Chondrocyte (in vitro differentiated cells): ENCODE measurements at places on chromosomes 1 and 21. TPM values are rescaled to one million over a fixed set of nuclear protein-coding genes. Genes with fewer than 3 reads are reported as not detected.
A peak's percentile ranks its signal among the peaks of the same experiment; 100 is the strongest.

The NR1I3 gene
- not detected in 3 replicates for total RNA-seq

The OLIG2 gene
- 0.36 to 0.50 TPM (median 0.46 TPM) in 3 replicates for total RNA-seq

The FLG2 gene
- not detected in 3 replicates for total RNA-seq

The TMEM52 gene
- 0.67 to 0.90 TPM (median 0.68 TPM) in 3 replicates for total RNA-seq

The VWA1 gene
- total RNA-seq, result 12.5 to 27.2 TPM (median 24.3 TPM) in 3 replicates

The MMEL1 gene
- 0.62 to 0.92 TPM in 2 of 3 replicates, not detected in the other for total RNA-seq

The TRIM67 gene
- total RNA-seq, result 1.2 to 2.9 TPM (median 1.6 TPM) in 3 replicates

The ANGPTL1 gene
- total RNA-seq, result 2.6 to 4.7 TPM (median 3.6 TPM) in 3 replicates

The NBPF15 gene
- 54.1 to 64.2 TPM (median 59.2 TPM) in 3 replicates for total RNA-seq

The PTGS2 gene
- 1.5 to 2.8 TPM (median 2.3 TPM) in 3 replicates for total RNA-seq

The PEAR1 gene
- total RNA-seq, result 1.4 to 13.7 TPM (median 9.9 TPM) in 3 replicates

The IL23R gene
- not detected in 3 replicates for total RNA-seq

The PTAFR gene
- total RNA-seq, result 0.07 to 0.10 TPM in 2 of 3 replicates, not detected in the other

The FMO3 gene
- total RNA-seq, result 0.21 to 0.31 TPM (median 0.27 TPM) in 3 replicates

The SGIP1 gene
- total RNA-seq, result 29.3 to 47.9 TPM (median 31.8 TPM) in 3 replicates

The UTP25 gene
- total RNA-seq, result 5.5 to 7.4 TPM (median 6.4 TPM) in 3 replicates

GRCh38 chr1:44485229-44485933 is 80.3 kb downstream of the RNF220 start:
- no peak for DNase-seq
- H3K27ac ChIP-seq, result peak overlapping the region; percentile 84
- H3K27me3 ChIP-seq, result peaks cover 2% of the 10 kb centered on the region
- H3K36me3 ChIP-seq, result no peaks in the 10 kb centered on the region

GRCh38 chr1:39788758-39789570 is at the start of gene BMP8B:
BMP8B (minus strand) TSS chr1:39788865; CDS start chr1:39788485, 380 bp downstream.
- no peaks in the 10 kb centered on the region for H3K36me3 ChIP-seq
- H3K27me3 ChIP-seq, result peaks cover 48% of the 10 kb centered on the region
- peaks cover 3% of the 10 kb centered on the region for H3K4me1 ChIP-seq

DNA sequence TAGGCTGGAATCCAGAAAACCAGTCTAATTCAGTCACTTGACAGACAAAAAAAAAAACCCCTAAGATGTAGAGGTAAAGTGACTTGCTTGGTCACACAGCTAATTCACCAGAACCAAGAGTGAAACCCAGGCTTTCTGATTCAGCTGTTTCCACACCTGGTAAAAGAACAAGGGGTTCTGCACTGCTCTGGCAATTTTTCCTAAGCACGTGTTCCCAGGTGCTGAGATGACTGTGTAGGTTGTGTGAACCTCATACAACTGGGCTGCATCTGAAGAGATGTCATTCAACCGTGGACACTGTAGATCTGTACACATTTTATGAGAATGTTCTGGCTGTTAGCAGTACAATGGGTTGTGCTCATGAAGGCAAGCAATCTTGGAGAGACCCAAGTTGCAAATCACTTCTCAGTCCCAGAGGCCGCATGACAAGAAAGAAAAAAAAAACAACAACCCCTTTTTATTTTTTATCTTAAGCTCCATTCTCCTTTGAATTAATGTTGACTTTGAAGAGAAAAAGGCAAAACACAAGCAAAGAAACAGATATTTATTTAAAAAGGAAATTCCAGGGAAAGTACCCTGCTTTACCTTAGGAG is 95.4 kb downstream of the INTS7 start:
- H3K4me1 ChIP-seq, result no peaks in the 10 kb centered on the region
- H3K36me3 ChIP-seq, result peaks cover 11% of the 10 kb centered on the region
- no peak overlapping the region for H3K27ac ChIP-seq
- H3K27me3 ChIP-seq, result no peaks in the 10 kb centered on the region

- H3K4me1 ChIP-seq, result peaks cover 6% of the 10 kb centered on the region
- H3K36me3 ChIP-seq, result no peaks in the 10 kb centered on the region
- H3K4me3 ChIP-seq, result no peak overlapping the region
- peaks cover 8% of the 10 kb centered on the region for H3K27me3 ChIP-seq
Observed at GRCh38 chr1:91622616-91623015, 122.0 kb downstream of the CDC7 start.

DNA sequence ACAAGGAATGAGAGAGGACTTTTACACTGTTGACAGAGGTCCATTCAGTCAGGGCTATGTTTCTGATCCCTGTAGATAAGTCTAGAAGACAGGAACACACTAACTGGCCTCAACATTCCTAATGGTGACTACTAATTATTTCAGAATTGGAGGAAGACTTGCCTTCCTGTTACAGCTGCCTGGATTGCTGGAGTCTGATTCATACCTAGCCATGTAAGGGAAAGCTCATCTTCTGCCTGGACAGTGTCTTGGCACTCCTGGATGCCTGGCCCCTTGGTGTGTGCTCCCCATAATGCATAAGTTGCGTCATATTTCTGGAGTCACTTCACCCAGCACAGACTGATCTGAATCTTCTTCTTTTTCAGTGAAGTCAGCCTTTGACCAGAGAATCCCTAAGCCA is 326.0 kb upstream of the RUNX1 start:
- no peak overlapping the region for H3K27ac ChIP-seq
- no peaks in the 10 kb centered on the region for H3K27me3 ChIP-seq
- H3K36me3 ChIP-seq, result no peaks in the 10 kb centered on the region
- no peak for DNase-seq
- H3K4me1 ChIP-seq, result peaks cover 23% of the 10 kb centered on the region
- no peak overlapping the region for H3K4me3 ChIP-seq

DNA sequence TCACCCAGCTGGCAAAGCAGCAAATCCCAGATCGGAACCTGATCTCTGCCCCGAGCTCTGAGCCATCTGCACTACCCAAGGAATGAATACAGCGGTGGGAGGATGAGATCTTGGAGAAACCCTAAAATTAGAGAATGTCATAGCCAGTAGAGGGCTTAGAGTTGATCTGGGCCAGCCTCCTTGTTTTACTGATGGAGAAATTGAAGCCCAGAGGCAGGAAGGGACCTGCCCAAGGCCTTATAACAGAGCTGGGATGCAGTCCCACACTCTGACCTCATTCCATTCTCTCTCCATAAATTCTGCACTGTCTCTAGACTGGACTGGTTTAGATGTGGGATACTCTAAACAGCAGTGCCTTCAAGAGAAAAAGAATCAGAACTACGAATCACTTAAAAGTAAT is 4.8 kb upstream of the SFN start:
- H3K4me3 ChIP-seq, result no peak overlapping the region
- H3K4me1 ChIP-seq, result peaks cover 9% of the 10 kb centered on the region
- DNase-seq, result no peak
- H3K27me3 ChIP-seq, result no peaks in the 10 kb centered on the region
- H3K27ac ChIP-seq, result no peak overlapping the region

GRCh38 chr1:156070548-156070947 is 9.6 kb downstream of the RAB25 start:
- H3K4me1 ChIP-seq, result peaks cover 5% of the 10 kb centered on the region
- no peak for DNase-seq
- peak overlapping the region; percentile 2 for H3K27ac ChIP-seq
- H3K4me3 ChIP-seq, result no peak overlapping the region
- peaks cover 3% of the 10 kb centered on the region for H3K36me3 ChIP-seq

- no peak overlapping the region for H3K27ac ChIP-seq
- no peak overlapping the region for H3K4me3 ChIP-seq
- DNase-seq, result no peak
- H3K4me1 ChIP-seq, result peaks cover 26% of the 10 kb centered on the region
Observed at GRCh38 chr1:19772053-19772452, 27.7 kb downstream of the TMCO4 start.

DNA sequence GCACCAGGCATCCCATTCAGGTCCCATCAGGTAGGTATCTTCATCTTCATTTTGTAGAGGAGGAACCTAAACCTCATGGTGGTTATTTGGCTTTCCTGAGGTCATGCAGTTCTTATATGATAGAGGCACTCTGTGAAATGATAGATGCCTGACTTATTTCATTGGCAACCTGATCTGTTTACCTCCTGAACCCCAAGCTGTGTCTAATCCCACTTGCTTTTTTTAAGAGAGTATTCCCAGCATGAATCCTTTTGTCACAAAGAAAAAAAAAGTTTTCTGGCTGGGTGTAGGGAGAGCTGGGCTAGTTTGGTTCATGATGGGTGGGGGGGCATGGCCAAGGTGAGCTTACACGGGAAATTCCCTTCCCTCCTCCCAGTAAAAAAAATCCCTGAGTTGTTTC is 154.2 kb downstream of the TENT5C start:
- H3K4me1 ChIP-seq, result peaks cover 9% of the 10 kb centered on the region
- H3K27me3 ChIP-seq, result no peaks in the 10 kb centered on the region
- no peaks in the 10 kb centered on the region for H3K36me3 ChIP-seq
- DNase-seq, result no peak
- H3K27ac ChIP-seq, result no peak overlapping the region
- no peak overlapping the region for H3K4me3 ChIP-seq

DNA sequence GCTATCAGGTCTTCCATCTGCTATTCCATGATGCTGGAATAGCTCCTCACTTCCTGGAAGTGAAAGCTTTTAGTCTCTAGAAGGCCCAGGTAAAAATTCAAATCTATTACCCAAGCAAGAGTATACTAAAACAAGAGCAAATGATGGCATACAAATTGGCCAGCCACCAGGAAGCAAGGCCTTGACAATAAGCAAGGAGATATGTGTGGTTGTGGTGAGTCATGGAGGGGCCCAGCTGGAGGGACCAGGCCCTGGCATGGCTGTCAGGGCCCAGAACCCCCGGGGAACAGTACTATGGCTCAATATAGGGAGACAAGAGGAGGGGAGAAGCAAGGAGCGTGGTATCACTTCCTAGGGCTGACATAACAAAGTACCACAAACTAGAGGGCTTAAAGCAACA is 358.7 kb downstream of the RRAGC start:
- no peak for DNase-seq
- no peaks in the 10 kb centered on the region for H3K36me3 ChIP-seq
- peaks cover 7% of the 10 kb centered on the region for H3K27me3 ChIP-seq
- H3K4me1 ChIP-seq, result peaks cover 6% of the 10 kb centered on the region
- H3K4me3 ChIP-seq, result no peak overlapping the region

DNA sequence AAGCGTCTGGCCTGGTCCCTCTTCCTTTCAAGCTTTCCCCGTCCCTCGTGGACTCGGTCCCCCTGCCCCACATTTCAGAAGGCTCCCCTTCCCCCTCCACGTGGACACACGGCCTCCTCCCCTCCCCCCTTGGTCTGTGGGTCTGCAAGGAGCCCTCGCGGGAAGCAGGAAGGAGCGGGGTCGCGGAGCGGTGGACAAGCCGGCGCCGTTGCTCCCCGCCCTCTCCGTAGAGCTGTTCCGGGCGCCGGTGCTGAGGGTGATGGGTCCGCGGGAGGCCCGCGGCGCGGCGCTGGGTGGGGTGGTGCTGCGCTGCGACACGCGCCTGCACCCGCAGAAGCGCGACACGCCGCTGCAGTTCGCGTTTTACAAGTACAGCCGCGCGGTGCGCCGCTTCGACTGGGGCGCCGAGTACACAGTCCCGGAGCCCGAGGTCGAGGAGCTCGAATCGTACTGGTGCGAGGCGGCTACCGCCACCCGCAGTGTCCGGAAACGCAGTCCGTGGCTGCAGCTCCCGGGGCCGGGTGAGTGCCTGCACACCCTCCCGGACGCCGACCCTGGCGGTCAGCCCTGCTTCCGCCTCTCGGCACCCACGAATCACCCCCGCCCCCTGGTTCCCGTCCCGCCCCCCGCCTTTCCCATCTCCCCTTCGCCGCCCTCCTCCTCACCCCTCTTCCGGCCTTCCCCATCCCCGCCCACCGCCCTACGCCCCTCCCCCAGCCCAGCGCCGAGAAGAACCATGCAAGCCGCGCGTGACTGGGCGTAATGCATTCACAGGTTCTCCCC is 5.3 kb downstream of the FCRLB start:
- H3K4me3 ChIP-seq, result peak overlapping the region; percentile 81
- H3K27me3 ChIP-seq, result peaks cover 8% of the 10 kb centered on the region
- peaks cover 13% of the 10 kb centered on the region for H3K4me1 ChIP-seq
- no peaks in the 10 kb centered on the region for H3K36me3 ChIP-seq
- no peak overlapping the region for H3K27ac ChIP-seq

DNA sequence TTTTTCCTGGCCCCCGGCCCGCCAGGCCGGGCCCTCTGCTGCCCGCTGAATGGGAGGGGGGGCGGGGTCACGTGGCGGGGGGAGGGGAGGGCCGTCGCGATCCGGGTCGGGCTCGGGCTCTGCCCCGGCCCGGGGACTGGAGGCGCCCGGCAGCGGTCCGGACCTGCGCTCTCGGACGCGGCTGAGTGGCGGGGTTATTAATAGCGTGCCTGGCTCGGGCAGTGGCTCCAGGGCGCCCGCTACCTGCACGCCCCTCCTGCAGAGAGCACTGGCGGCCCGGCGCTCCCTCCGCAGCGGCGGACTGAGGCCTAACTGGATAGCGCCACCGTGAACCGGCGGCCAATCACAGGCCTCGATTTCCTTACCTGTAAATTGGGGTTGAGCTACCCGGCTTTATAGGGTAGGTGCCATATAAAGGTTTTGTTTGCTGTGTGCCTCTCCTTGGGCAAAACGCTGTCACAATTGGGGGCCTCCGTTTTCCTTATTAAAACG is 28.1 kb downstream of the AHDC1 start:
- peak overlapping the region; percentile 73 for H3K27ac ChIP-seq
- H3K4me3 ChIP-seq, result peak overlapping the region; percentile 33
- H3K27me3 ChIP-seq, result no peaks in the 10 kb centered on the region
- no peaks in the 10 kb centered on the region for H3K36me3 ChIP-seq

GRCh38 chr1:5111581-5111980 is 457.2 kb downstream of the AJAP1 start:
- no peak for DNase-seq
- H3K27ac ChIP-seq, result no peak overlapping the region
- H3K27me3 ChIP-seq, result no peaks in the 10 kb centered on the region
- no peak overlapping the region for H3K4me3 ChIP-seq
- H3K36me3 ChIP-seq, result no peaks in the 10 kb centered on the region
- H3K4me1 ChIP-seq, result no peaks in the 10 kb centered on the region

GRCh38 chr21:46425571-46425970 is 33.1 kb upstream of the DIP2A start:
- no peaks in the 10 kb centered on the region for H3K4me1 ChIP-seq
- no peak overlapping the region for H3K4me3 ChIP-seq
- H3K27ac ChIP-seq, result no peak overlapping the region
- no peaks in the 10 kb centered on the region for H3K27me3 ChIP-seq
